ENCODE measurements at places on chromosomes 11 and 22.

DNA sequence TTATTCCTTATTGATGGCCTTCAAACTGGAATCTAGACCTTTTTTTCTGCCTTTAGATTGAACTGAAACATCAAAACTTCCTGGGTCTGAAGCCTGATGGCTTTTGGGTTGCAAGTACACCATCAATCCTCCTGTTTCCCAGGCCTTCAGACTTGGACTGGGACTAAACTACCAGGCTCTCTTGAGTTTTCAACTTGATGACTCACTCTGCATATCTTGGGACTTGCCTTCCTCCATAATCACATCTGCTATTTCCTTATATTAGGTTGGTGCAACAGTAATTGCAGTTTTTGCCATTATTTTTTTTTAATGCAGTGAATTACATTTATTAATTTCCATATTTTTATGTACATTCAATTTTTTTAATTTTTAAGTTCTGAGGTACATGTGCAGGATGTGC, 7.0 kb downstream of the OR51B5 start:
- no peak for DNase-seq

DNA sequence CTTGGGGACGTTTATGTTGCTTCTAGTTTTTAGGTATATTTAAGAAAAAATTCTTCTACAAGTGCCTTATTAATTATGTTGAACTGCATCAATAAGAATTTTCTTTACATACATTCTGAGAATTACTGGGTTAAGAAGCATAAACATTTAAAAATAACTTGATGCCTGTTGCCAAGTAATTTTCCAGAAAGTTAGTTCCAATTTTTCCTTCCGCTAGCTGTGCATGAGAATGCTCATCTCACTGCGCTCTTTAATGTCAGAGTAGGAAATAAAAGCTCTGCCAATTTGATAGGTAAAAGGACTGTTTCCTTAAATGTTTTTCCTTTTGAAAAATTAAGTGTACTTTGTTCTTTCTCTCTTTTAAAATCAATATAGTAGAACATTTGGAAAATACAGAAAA, 113.1 kb upstream of the ZBED5 start:
- no peak for DNase-seq

DNA sequence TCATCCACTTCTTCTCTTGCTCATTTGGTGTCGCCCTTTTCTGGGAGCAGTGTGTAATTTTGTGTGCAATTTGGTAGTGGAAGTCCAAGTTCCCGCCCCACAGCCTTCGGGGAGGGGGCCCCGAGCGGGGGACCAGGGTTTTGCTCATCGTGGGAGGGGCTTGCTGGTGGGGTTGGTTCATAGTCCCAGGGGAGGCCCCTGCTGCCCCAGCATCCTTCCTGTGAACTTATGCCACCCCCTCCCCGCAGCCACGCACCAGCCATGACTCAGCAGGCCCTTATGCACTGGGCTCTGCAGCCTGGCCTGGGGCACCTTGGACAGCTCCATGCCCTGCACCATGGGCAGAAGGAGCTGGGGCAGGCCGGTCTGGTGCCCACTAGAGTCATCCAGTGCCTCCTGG, 1183.6 kb downstream of the BRD1 start:
- DNase-seq: no peak

DNA sequence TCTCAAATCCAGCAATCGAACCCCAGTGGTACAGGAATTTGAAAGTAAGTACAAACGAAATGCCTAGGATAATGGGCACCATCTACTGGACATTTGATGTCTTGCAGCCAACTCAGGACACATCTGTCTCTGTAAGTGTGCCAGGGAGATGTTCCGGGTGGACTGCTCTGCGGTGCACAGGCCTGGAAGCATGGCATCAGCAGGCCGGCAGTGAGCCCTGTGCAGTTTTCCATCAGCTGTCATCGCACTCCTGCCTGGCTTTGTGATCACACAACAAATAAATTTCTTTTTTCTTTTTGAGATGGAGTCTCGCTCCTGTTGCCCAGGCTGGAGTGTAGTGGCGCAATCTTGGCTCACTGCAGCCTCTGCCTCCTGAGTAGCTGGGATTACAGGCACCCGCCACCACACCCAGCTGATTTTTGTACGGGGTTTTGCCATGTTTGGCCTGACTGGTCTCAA, 71.0 kb downstream of the JAM3 start:
- DNase-seq: peak; percentile 74

GRCh38 chr22:46476547-46476941, 60.9 kb downstream of the CELSR1 start:
- no peak for DNase-seq

GRCh38 chr11:93613231-93613831, 48.2 kb upstream of the CEP295 start:
- no peak for DNase-seq

DNA sequence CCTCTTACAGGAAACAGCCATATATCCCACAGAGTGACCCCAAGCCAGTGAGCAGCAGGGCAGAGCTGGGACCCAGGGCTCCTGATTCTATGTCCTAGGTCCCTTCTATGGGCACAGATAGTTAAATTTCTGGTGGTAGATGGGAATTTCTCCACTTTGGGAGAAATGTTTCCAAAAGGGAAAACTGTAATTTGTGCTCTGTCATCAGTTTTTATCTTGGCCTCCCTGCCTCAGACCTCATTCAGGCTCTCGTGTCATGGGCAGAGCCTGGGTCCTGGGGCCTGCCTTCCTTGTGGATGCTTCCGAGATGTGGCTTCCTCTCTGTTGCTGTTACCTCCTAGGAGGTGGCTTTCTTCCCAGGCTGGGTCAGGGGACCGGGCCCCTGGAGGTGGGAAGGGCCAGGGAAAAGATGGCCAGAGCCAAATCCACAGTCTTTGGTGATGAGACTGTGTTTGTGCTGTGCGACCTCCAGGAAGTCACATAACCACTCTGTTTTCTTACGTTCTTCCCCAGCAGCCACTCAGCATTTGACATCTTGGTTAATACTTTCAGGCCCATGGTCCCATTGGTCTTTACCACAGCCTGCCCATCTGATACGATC, 8.6 kb downstream of the LRRC32 start:
- DNase-seq: no peak

GRCh38 chr22:23837911-23838680, 710 bp downstream of the DERL3 start:
- no peak for DNase-seq

- DNase-seq: no peak
These were observed 268.6 kb upstream of the PDGFD start for GRCh38 chr11:104432526-104432925.

DNA sequence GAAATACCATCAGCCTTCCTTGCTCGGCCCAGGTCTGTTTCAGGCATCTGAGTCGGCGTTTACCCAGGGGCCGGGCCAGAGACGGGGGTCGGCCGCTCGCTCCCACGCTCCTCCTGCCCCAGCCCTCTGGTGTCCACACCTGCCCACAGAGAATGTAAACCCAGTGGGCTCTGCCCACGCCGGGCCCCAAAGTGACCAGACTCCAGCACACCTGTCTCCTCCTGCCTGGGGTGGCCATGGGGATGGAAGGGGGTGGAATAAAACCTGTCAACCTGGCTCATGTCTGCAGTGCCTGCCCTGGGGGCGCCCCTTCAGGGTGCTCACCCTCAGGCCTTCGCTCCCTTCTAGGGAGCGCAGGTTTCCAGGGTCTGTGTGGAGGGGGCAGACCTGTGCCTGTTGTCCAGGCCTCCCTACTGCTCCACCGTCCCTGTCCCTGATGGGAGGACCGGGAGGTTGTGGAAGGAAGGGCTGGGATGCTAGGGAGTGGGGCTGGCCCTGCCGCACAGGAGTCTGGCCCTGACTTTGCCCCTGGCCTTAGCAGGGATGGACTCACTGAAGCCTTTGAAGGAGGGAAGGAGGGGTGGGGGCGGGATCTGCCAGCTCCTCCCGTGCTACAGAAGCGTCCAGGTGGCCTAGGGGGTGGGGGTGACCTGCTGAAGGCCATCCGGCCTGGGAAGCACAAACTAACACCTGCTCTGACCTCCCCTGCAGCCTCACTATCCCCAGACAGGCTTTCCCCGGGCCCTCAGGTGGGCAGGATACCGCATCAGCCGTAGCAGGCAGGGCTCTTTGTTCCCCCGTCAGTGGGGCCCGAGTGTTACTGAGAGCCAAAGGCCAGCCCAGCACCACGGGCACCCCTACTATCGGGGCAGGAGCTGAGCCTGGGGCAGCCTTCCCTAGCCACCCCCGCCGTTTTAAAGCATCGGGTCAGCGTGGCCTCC, 14.7 kb upstream of the ARHGAP8 start:
- DNase-seq: no peak

Measured in COLO829 (cell line).